Trophoblast cell (in vitro differentiated cells and primary cell): ENCODE measurements at places on chromosomes 6 and 20.

GRCh38 chr20:1588533-1589460 lies 31.0 kb downstream of the SIRPB1 start:
- no peak for DNase-seq

GRCh38 chr6:44002067-44002592 lies 125.1 kb downstream of the MRPL14 start:
- peak; percentile 13 for DNase-seq

GRCh38 chr20:24718696-24719095 lies 230.4 kb upstream of the CST7 start:
- no peak for DNase-seq

DNA sequence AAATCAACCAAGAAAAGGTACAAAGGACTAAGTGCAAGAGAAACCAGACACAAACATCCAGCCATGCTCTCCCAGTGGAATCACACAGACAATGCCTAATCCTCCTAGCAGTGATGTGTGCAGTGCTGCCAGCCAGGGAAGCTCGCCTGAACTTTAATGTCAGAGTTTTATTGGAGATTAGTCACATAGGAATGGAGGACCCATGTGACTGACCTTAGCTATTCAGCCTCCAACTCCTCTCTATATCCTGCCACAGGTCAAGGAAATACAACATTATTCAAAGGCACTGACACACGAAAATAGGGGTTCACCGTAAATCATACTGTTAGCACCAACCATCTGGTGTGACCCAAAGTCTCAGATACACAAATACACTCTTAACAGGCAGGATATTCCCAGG lies 684.6 kb downstream of the DOK5 start:
- DNase-seq, result no peak

DNA sequence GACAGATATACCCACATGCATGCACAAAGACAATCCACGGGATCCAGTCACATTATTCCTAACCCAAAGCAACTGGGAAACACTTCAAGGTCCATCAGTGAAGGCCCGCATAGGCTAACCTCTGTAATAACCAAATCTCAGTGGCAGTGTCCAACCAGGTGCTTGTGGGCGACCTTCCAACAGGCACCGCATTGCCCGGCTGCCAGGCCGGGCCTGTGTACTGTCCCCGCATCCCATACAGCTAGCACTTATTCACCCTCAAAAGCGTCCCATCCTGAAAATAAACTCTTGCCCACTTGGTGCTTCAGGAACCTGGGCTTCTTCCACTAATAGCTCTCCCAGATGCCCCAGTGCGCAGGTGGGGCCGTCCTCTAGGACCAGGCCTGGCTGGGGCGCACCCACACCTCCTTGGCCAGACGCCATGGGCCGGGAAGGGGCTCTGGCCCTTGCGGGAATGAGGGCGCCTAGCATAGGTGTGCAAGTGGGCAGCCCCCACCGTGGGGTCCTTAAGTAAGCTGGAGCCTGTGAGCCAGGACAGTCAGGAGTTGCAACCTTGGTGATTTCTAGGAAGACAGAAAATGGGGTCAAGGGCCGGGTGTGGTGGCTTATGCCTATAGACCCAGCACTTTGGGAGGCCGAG lies 1.1 kb upstream of the ENTPD6 start:
- no peak for DNase-seq
